ENCODE measurements at places on chromosomes 11 and 22.

DNA sequence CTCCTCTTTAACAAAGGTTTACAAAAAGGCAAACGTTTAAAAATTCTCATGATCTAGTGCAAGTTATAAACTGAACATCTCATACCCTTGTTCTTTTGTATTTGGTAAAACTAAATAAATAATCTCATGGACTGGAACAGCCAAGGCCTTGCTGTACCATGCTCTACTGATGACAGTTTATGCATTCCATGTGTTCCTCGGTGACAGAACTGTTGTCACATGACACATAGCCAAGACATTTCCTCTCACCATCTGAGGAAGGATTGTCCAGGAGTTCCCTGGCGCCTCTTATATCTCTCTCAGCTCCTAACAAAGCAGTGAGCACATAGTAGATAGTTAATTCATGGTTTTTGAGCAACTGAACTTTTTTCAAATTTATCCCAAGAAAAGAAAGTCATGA is 12.6 kb downstream of the CCDC83 start:
- no peak for DNase-seq

DNA sequence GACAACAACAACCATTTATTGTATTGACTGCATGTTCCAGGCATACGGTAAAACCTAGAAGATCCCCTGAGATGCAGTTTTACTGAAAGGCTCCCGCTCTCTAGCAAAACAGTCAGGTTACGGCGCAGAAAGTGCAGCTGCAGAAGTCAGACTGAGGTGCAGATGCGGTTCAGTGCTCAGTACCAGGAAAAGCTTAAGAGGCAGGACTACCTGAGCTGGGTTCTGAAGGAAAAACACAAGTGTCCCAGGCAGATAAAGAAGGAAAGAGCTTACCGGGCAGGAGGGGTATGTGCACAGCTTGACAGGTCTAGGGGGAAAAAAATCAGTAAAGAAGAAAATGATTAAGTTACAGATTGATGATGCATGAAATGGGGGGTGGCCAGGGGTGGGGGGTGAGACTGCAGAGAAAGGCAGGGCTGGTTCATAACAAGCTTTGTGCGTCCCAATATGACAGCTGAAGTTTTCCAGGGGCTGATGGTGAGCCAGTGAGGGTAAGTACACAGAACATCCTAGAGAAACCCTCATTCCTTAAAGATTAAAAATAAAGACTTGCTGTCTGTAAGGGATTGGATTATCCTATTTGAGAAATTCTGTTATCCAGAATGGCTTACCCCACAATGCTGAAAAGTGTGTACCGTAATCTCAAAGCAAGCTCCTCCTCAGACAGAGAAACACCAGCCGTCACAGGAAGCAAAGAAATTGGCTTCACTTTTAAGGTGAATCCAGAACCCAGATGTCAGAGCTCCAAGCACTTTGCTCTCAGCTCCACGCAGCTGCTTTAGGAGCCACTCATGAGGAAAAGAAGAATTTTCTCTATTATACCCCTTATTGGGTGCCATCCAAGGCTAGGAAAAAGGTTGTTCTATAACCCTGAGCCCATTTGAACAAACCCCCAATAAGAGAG is 11.9 kb downstream of the LARGE1 start:
- DNase-seq = no peak

DNA sequence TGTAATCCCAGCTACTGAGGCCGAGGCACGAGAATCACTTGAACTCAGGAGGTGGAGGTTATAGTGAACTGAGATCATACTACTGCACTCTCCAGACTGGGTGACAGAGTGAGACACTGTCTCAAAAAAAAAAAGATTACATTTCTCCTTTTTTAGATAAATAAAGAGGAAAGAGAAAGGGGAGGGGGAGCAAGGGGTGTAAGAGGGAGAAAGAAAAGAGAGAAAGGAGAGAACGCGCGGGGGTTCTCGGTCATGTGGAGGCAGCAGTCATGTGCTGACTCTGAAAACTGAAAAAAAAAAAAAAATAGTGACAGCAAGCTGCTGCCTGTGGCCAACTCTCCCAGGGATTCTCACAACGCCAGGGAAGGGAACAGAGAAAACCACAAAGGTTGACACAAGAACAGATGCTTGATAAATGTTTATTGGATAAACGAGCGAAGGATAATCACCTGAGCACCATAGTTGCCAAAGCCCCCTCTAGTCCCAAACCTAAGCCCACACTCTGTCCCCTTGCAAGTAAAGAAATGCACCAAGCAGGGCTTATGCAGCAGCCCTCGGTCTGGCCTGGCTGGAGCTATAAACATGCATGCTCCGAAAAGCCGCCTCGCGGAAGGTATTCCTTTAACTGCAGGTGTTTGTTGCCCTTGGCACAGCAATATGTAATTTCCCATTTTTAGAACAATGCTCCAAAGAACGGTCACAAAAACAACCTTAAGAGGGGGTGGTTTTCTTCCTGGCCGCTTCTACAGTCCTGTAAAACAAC is 14.5 kb downstream of the SCGB1A1 start:
- no peak for DNase-seq

DNA sequence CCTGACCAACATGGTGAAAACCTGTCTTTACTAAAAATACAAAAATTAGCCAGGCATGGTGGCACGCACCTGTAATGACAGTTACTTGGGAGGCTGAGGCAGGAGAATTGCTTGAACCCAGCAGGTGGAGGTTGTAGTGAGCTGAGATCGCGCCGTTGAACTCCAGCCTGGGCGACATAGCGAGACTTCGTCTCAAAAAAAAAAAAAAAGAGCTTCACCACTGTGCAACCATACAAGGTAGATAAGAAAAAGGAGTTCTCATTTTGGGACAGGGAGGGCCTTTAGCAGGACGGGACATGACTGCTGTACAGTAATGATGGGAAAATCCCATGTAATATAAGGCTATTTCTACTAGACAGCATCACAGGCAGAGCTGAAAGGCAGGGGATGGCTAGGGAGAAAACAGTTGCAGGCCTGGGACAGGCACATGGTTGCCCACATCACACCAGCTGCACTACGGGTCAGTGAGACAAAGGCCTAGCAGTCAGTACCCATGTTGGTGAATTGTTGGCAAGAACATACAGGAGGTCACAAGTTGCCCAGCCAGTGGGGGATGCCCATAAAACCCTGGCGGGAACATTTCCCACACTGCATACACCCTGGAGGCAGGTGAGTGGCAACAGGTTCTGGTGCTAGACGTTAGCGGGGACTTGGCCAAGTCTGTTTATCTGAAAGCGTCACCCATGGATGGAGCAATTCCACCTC is 5.4 kb downstream of the TANGO2 start:
- no peak for DNase-seq

- no peak for DNase-seq
Observed at GRCh38 chr11:64875369-64876228, 2.8 kb downstream of the EHD1 start.

DNA sequence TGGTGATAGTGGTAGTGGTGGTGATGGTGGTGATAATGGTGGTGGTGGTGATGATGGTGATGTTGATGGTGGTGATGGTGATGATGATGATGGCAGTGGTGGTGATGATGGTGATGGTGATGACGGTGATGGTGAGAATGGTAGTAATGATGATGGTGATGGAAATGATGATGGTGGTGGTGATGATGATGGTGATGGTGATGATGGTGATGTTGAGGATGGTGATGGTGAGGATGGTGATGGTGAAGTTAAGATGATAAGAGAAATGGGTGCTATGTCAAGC is 11.8 kb downstream of the MRGPRG start:
- no peak for DNase-seq

DNA sequence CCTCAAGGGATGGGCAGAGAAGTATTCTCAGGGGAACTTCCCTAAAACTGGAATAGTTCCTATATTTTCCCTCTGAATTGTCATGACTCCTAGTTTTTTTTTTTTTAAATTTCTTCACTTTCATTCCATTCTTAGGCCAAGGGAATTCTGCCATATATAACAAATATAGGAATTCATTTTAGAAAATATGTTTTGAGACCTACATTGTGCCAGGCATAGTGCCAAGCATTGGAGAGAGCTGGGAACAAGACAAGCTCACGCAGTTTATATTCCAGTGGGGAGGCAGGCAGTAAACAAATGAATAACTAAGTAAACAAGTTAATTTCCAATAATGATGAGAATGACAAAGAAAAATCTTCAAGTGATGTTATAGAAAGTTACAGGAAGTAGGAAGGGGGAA is 2.6 kb upstream of the NPTXR start:
- DNase-seq = no peak

- DNase-seq = peak; percentile 40
Observed at GRCh38 chr11:68213135-68213515, at the start of gene KMT5B. Gene KMT5B (minus strand): TSS chr11:68213296. CDS start chr11:68190076, 23,220 bp downstream.

DNA sequence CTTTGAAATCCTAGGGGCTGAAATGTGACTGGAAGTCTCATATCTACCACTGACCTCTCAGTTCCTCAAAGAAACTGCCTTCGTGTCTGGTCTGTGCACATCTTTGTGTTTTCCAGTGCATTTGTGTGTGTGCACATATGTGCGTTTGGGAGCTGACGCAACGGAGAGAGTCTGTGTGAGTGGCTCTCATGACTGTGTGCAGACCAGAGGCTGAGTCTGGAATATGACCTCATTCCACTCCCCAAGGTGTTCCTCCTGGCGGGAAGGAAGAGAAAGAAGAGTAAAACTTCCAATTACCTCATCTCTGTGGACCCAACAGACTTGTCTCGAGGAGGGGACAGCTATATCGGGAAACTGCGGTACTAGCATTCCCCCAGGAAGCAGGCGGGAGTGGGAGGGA is 16.5 kb downstream of the TUB start:
- DNase-seq = no peak

Measured in CD4-positive, alpha-beta T cell (primary cell).